ENCODE measurements at places on chromosomes 3 and 15.

- DNase-seq, result no peak
These were observed 26.1 kb upstream of the MFSD1 start for GRCh38 chr3:158775426-158776410.

DNA sequence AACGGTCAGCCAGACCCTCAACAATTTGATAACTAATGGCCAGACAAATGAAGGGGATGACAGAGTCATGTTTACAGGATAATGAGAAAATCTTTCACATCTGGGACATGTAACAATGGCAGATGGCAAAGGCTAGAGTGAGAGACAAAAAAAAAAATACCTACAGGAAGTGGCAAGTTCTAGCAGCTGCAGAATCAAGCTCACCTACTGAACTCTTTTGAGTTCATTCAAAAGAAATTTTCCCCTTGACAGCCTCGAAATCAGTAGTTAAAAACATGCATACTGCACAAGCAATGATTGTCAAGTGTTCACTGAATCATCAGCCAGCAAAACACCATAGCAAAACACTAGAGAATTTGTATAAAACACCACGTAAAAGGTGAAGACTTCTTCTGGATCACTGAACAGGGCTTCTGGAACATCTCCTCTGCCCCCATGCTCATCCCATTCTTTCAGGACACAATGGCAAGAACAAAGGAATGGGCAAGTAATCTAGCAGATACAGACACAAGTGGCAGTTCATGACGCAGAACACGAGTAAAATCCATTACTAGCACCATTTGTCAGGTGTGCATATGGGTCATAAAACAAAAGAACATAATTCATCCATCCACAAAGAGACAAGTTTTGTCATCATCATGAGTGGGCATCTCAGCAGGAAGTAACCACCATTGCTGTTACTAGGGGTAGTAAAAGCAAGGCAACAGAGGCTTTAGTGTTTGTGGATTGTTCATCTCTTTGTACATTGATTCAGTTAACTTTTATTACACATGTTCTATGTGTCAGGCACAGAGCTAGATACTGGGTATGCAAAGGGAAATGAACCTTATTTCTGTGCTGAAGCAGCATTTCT is 13.8 kb upstream of the KCNMB2 start:
- DNase-seq, result no peak

GRCh38 chr15:82298520-82298919 is 35.9 kb downstream of the SAXO2 start:
- no peak for DNase-seq

GRCh38 chr15:51181905-51182304 is 87.2 kb upstream of the TNFAIP8L3 start:
- no peak for DNase-seq

GRCh38 chr3:135757421-135757820 is 208.1 kb upstream of the PPP2R3A start:
- DNase-seq, result no peak

Measured in urinary bladder (tissue), 4 donors.